ENCODE measurements at places on chromosomes 4 and X.

- no peak for DNase-seq
These were observed 47.9 kb upstream of the RBPJ start for GRCh38 chr4:26272654-26273615.

DNA sequence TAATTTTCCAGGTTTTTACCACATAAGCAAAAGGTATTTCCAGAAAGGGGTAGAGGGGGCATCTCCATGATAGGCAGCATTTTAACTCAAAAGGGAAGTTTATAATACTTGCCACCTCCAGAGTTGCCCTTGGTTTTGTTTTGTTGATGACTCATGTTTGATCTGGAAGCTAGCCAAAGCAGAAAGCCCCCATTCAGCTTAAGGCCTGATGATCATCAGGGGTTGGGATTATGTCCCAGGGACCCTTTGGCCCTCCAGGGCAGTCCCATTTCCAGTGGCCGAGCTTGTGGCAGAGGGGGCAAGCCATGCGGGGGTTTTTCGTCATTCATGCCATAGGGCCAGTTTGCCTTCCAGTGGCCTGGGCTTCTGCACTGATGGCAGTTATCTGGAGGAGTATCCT is 143.0 kb upstream of the PLAC1 start:
- no peak for DNase-seq

DNA sequence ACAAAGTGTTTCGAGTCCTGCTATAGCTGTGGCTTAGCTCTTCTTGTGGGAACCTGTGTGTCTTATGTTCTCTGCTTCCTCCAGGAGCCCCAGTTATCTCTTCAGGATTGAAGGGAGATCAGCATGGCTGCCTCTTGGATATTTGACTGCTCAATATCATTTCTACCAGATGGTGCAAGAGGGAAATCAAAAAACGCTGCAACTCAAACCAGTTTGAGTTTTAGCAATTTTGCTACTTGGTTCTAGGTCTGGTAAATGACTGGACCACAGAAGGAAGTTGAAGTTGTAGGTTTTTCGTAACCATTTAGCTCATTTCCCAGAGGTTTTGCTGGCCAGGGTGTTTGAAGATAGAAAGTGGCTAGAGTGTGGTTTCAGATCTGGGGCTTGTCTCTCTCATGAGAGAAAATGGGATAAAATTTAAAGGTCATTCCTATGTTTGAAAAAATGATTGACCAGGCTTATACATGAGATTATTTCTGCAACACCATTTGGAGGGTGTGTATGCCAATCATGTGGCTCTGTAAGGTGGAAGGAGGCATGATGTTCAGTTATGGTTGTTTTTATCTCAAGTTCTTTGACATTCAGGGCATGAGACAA is 210.4 kb downstream of the SPRY1 start:
- DNase-seq, result peak; percentile 50

DNA sequence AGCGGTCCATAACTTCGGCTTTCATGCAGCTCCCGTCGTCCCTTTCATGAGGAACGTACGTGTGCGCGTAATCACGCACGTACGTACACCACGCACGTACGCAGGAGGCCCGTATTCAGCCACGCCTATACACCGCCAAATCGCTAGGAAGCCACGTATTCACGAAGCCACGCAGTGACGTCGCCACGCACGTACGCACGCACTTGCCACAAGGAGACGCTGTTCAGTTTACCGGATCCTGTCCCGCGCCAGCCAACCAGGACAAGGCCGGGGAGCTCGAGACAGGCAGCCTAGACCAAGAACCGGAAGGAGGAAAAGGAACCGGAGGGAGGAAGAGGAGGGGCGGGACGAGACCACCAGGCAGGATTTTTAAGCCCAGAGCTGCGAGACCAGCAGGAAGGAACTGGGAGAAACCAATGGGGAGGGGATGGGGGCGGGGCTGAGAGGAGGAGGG is at the start of gene EOLA2:
TSS of gene EOLA2 (minus strand) at position 65 of the 454 bp plus-strand sequence. CDS start 4,617 bp downstream, outside the sequence.
- DNase-seq, result peak; percentile 94

- no peak for DNase-seq
These were observed 357.7 kb upstream of the BOD1L1 start for GRCh38 chr4:13984991-13985800.

GRCh38 chrX:100625985-100626491 is 10.6 kb downstream of the TSPAN6 start:
- peak; percentile 74 for DNase-seq

- DNase-seq, result peak; percentile 36
These were observed 32.5 kb downstream of the HMGB2 start for GRCh38 chr4:173301518-173302201.

DNA sequence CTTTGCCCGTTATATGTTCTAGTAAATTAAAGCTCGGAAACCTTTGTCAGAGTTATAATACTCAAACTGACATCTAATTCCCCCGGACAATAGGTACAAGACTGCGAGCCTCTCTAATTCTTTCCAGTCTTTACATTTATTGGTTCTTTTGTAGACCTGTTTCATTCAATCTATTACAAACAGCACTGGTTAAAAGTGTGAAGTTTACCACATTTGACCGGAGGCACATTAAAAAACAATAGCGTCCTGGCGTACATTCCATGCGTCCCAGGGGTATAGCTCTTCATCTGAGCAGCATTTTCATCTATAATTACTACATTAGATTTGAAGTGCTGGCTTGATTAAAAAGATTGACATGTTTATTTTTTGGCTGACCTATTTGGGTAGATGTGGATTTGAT is 49.9 kb upstream of the TENM3 start:
- no peak for DNase-seq

DNA sequence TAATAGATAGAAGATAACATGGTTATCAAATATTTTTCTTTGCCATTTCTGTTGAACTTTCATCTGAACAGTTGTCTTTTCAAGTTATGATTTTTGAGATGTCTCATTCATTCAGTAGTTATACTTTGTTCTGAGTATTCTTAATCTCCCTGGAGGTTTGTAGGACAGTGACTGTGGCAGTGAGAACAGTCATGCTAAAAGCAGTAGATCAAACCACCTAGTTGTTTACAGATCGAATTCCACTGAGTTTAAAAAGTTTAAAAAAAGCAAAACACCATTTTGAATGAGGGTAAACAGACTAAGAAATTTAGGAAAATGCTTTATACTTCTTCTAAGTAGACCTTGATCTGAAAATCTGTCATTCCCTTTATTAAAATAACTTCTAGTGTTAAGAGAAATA is 107.2 kb downstream of the CEP135 start:
- DNase-seq, result no peak

GRCh38 chr4:157010630-157011029 is 39.0 kb upstream of the PDGFC start:
- no peak for DNase-seq

GRCh38 chr4:89434364-89434988 is 126.9 kb upstream of the GPRIN3 start:
- peak; percentile 54 for DNase-seq

DNA sequence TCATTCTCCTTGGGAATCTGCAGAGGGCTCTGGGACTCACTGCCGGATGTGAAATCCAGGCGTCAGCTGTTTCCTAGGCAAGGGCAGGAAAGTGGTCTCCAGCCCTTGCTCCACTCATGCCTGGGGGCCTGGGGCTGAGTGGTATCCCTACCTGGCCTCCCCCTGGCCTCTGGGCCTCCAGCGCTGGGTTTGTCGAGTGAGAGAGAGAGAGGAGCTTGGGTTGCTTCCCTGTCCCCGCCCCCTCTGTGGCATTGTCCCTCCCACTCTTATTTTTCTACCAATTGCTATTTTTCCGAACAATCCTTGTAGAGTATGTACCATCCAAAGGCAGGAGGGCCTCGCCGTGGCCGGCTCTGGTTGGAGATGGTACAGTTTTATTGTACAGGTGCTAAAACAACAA is 53.1 kb downstream of the ELF4 start:
- no peak for DNase-seq

DNA sequence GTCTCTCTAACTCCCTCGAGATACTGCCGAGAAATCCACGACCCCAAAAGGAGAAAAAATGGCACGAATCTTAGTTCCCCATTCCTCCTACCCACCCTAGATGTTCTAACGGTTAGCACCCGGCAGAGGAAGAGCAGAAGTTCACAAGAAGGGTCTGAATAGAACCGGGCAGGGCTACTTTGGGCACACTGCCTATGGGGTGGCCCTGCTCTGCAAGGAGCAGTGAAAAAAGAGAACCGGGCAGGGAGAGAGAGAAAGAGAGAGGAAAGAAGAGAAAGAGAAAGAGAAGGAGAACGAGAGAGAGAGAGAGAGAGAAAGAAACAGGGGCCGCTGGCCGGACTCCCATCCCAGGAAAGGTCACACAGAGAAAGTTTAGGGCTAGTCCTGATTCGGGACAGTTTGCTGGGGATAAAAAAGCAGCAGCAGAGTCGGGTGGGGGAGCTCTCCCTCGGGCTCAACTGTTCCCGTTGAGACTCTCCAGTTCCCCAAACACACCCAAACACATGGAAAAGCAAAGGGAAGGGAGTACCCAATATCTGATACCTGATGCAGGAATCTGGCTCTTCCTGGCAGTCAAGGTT is 468 bp downstream of the GLA start:
- no peak for DNase-seq

- DNase-seq, result no peak
These were observed 139.8 kb downstream of the NR3C2 start for GRCh38 chr4:148302416-148302815.

GRCh38 chr4:69214716-69215115 is at the start of gene UGT2B11:
UGT2B11 (minus strand) TSS chr4:69214748; CDS start chr4:69214722, 26 bp downstream.
- DNase-seq, result no peak

DNA sequence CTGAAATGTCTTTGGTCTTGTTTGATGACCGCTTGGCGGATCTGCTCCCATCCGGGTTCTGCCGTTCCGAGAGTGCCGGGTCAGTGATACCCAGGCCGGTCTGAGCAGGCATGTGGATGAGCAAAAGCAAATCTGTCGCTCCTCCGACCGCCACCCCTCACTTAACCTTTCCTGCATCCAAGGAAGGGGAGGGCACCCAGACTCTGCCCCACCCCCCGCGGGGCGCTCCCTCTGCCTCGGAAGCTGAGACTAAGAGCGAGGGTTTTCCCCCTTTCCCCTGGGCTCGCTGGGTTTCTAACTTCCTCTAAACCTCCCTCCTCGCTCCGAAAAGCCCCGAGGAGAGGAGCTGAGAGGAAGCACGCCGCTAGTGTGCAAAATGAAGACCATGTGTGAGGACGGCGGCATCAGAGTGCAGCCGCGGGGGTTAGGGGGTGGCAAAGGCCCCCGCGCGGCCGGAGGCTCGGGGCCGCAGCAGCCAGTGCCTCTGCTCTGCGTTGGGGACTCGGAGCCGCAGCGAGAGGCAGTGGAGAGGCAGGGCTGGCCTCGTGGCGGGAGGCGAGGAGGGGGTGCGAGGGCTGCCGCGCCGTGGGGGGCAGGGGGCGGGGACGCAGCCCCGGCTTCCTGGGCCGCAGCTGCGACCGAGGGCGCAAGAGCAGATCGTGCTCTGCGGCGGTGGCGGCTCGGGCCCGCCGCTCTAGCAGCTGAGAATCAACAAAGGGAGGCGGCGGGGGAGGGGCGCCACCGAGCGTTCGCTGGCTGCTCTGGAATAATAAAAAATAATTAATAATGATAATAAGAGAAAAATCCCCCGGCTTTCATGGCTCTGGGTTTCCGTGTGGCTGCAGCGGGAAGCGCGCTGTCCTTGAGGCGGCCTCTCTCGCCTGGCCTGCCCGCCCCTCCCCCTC is 55.8 kb upstream of the BCOR start:
- peak; percentile 77 for DNase-seq

DNA sequence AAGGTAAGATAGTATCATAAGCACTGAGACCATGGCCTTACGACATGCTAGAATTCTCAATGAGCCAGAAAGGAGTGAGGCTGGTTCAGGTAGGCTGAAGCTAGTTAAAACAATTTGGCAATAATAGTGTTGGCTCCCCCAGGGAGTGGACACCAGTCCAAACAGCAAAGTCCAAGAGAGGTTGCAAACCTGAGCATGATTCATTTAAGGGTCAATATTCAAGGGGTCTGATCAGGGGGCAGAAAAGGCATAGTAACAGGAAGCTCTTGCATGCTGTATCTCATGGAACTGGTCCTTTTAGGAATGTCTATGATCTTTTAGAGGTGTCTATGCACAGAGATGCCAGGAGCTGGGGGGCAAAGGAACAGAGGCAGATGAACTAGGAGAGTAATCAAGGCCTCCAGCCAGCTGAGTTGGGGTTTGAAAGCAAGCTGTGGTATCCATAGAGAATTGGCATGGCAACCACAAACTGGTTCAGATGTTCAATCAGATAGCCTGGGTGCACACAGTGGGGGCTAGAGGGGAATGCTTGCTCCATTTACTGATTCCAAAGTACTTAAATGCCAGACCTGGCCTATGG is 5.1 kb downstream of the GJB1 start:
- no peak for DNase-seq

- DNase-seq, result no peak
These were observed 93.6 kb downstream of the ATXN3L start for GRCh38 chrX:13226214-13226613.

- DNase-seq, result no peak
These were observed 162.7 kb upstream of the KIT start for GRCh38 chr4:54495091-54495490.

- DNase-seq, result no peak
These were observed 120.3 kb downstream of the BANK1 start for GRCh38 chr4:101910786-101911373.

DNA sequence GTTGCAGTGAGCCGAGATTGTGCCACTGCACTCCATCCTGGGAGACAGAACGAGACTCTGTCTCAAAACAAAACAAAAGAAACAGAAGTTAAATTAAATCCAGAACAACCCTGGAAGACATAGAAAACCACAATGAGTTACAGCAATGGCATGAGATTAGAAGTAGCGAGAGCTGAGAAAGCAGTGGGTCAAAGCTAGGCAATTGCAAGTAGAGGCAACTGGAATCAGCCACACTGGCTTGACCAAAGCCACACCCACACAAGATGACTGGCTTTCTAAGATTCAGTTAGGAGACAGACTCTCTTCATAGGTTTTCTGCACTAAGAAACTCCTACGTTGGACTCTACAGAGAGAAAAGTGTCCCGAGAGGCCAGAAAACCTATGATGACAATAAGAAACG is 443.0 kb downstream of the GPM6A start:
- DNase-seq, result no peak

DNA sequence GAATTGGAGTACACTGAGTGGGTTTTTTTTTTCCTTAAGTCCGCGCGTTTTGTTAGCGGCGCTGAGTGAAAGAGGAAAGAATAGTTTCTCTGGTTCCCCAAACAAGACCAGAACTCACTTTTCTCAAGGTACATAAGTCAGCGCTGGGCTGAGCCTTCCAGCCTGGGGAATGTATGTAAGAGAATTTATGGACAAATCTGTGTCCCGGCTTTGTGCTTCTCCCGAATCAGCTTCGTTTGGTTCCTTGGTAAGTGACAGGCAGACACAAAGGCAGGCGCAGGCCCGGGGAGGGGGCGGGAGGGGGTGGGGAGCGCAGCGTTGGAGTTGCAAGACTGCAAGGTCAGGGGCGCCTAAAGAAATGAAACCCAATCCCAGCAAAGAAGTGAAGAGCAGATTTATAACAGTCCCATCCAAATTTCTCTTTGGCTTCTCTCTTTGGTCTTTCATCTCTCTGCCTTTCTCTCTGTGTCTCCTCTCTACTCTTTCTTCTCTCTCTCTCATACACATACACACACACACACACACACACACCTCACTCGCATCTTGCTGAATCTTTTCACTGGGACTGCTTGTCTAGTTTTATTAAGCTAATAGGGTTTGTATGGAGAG is 981 bp downstream of the TET2 start:
- DNase-seq, result peak; percentile 38

GRCh38 chrX:25012433-25012735 is 3.4 kb downstream of the ARX start:
- no peak for DNase-seq

All from activated CD4-positive, alpha-beta T cell treated with anti-CD3 and anti-CD28 coated beads, Interleukin-2, Interleukin-6, amounts not matched to agents 100 ng/mL and 50 ng/mL, durations not matched to agents 16 hours and 8 hours (primary cell).